ENCODE measurements at places on chromosomes 16 and 17. TPM values are rescaled to one million over a fixed set of nuclear protein-coding genes. Genes with fewer than 3 reads are reported as not detected.

- no peak for DNase-seq
Measured at GRCh38 chr16:79083508-79084299, 516.8 kb downstream of the MAF start.

GRCh38 chr16:67006930-67007658 is 18.7 kb downstream of the CES4A start:
- DNase-seq: no peak

GRCh38 chr17:82596296-82596695 is 51.9 kb downstream of the WDR45B start:
- DNase-seq: no peak

GRCh38 chr17:50372222-50372757 is 694 bp downstream of the MRPL27 start:
- no peak for DNase-seq

DNA sequence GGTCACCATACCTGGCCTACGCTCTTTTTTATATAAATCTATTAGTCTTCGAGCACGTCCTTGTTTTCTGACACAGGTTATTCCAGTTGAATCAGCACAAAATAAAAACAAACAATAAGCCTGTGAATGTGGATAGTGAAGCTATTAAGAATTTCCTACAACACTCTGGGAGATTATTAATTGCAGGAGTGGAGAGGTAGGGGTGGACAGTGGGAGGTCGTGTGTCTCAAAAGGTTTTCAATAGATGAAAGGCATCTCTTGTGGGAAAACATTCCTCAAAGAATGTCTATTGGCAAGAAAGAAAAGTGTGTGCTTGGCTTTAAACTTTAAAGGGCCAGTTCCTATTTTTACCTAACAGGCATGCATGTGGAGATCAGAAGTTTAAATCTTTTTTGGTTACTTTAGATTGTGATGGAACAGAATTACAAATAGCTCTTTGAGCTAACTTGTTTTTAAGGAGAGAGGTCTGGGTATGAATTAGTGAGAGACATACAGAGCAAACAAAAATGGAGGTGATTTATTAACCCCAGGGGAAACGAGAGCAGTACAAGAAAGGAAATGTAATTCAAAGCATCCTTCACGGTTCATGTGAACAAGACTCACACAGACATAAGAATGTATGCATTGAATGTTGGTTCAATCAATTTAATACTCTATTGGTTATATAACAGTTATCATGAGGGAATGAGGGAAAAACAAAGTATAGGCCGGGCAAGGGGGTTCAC is 9.0 kb downstream of the SMYD4 start:
- no peak for DNase-seq

GRCh38 chr16:17529982-17530760 is 59.4 kb upstream of the XYLT1 start:
- DNase-seq: no peak

SDR42E1 gene
- 7.2 TPM for total RNA-seq

CD300A gene
- total RNA-seq: 2.1 TPM

Data from prostate gland (tissue), 2 donors.